Fibroblast of skin of scalp (primary cell): ENCODE measurements at places on chromosomes 7 and 10.

- DNase-seq: no peak
Measured at GRCh38 chr7:68155676-68156075, 1159.0 kb downstream of the TYW1 start.

GRCh38 chr7:3042861-3043489 is 692 bp downstream of the CARD11 start:
- no peak for DNase-seq

GRCh38 chr7:139094596-139094995 is 14.9 kb downstream of the ZC3HAV1 start:
- no peak for DNase-seq

DNA sequence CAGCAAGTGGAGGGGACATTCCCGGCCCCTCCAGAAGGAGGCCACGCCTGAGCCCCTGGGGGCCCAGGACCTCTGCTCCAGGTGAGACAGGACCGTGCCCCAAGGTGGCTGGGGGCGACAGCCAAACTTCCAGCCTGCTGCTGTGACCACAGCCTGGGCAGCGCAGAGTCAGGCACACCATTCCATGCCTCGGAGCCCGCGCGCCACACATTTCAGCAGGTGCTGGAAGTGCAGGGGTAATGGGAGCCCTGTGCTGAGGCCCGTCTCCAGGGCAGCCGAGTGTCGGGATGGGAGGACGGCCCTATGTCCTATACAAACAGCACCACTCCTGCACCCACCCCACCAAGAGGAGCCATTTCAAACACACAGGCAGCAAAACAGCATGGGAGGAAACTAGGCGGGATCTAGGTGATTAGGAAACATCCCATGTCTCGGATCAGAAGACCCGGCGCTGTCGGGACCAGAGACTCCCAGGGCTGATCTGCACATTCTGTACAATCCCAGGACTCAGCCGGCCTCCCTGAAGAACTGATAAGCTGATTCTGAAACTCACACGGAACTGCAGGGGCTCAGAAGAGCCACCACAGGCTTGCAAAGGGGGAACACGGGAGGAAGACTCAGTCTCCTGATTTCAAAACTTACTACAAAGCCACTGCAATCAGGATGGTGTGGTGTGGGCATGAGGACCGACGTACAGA is 272.3 kb downstream of the ELFN1 start:
- DNase-seq: no peak

GRCh38 chr10:131495224-131495623 is 183.7 kb upstream of the TCERG1L start:
- DNase-seq: no peak

- no peak for DNase-seq
Measured at GRCh38 chr7:135648235-135648634, 14.1 kb upstream of the STMP1 start.

GRCh38 chr7:26709210-26709990 is 155.0 kb downstream of the SKAP2 start:
- DNase-seq: no peak

DNA sequence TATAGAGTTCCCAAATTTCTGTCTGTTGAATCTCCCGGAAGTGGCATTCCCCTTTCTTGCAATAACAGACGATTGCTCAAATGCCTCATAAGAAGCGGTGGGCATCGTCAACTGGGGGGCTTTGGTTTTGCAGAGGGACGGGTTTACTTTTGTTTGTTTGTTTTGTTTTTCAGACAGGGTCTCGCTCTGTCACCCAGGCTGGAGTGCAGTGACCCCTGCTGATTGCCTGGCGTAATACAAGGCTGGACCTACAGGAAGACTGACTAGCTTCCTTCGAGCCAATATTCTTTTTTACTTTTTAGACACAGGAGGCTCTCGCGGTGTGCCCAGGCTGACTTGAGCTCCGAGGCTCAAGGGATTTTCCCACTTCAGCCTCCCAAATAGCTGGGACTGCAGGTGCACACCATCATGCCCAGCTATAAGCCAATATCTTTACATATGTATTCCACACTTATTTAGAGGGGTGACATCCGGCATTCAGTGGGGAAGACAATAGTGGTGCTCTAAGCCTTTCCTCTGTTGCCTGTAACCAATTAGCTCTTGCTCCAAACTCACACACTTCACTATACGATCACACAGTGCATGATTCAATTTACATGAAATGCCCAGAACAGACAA is 58.1 kb downstream of the FHIP2A start:
- peak; percentile 22 for DNase-seq

- no peak for DNase-seq
Measured at GRCh38 chr10:9028231-9028630, 973.7 kb downstream of the GATA3 start.

DNA sequence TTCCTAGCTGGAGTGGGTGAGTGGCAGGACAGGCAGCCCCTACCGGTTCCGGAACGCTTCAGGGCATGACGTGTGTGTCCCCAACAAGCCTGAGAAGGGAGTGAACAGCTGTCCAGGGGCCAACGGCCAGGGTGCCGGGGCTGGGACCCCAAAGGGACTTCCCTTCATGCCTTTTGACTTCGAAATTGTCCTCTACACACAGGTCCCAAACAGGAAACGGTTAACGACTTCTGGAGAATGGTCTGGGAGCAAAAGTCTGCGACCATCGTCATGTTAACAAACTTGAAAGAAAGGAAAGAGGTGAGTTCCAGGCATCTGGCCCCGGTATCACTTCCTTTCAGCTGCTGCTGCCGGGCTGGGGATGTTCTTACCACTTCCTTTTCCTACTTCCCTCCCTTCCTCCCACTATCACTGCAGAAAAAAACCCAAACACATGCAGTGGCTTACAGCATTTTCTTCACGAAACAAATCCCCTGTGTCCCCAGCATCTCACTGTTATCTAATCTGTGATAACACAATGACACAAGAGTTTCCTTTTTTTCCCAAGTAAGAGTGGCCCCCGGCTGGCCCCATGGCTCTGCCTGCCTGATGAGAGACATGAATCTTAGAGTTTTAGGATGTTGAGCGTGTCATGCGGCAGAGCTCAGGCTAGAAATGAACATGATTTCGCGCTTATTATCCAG is 63.2 kb downstream of the MKI67 start:
- no peak for DNase-seq

DNA sequence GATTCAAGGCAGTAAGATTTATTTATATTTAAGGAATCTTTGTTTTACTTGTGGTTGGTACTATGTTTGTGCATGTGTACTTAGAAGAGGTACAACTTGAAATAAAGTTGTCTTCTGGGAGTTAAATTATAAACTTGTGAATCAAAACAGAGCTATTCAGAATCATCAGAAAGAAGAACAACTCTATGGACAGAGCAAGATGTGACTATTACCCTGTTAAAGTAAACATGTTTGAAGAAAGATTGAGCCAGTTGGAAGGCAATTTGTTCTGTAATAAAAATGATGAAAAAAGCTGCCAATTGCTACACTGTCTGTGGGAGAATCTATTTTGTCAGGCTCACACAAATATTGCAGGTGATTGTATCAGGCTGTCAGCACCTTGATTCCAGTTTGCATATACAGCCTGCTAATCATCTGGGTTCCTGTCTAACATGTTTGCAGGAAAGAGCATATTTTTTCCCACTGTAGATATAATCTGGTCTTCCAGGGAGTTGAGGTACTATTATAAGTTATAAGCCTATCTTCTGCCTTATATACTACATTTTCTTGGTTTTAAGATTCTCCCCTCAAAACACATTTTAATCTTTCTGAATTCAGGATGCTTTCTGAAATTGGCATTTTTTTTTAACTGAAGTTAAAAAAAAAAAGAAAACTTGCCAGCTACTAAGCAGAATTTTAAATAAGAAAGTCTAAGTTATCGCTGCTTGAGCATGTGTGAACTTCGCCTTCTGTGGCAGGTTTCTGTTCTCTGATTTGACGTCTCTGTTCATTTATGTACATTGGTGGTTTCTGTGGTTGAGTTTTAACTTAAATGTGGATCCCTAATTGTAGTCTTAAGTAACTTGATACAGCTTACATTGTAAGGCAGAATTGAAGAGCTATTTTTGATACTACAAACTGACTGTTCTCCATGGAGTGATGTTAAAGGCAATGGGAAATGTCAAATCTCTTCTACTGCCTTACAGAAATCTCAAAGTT is 46.0 kb downstream of the ZNRF2 start:
- no peak for DNase-seq

DNA sequence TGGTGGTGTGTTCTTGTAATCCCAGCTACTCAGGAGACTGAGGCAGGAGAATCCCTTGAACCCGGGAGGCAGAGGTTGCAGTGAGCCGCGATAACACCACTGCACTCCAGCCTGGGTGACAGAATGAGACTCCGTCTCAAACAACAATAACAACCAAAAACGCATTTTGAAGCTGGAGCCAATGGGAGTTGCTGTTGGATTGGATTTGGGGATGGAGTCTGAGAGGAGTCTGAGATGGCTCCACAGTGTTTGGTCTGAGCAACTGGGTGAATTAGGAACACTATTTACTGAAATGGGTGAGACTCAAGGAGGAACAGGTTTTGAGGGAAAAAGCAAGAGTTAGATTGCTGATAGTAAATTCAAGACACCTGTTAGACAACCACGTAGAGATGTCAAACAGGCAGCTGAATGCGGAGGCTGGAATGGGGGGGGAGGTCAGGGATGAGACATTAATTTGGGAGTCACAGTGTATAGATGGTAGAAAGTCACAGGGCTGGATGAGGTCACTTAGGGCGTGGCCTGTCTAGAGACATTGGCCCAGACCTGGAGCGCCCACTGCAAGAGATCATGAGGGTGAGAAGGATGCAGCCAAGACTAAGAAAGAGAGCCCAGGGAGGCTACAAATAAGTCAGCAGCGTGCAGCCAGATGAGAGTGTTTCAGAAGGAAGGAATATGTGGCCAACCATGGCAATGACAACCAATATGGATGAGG is 56.4 kb downstream of the CYCS start:
- peak; percentile 3 for DNase-seq

DNA sequence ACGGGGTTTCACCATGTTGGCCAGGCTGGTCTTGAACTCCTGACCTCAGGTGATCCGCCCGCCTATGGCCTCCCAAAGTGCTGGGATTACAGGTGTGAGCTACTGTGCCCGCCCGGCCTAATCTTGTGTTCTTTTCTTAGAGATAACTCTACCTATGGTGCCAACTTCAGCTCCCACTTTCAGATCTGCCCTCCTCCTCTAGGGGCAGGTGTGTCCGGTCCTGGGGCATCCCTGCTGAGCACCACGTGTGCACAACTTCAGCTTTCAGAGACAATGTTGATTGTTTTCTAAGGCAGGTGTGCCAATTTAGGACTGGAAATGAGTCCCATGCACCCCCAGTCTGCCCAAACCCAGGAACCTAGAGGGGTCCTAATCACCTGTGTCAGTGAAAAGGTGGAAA is 18.5 kb upstream of the FXYD4 start:
- no peak for DNase-seq

- DNase-seq: no peak
Measured at GRCh38 chr10:22699976-22700375, 14.4 kb downstream of the PIP4K2A start.

- no peak for DNase-seq
Measured at GRCh38 chr7:105685161-105685560, 103.9 kb upstream of the EFCAB10 start.

- DNase-seq: no peak
Measured at GRCh38 chr10:12027539-12027938, 15.1 kb downstream of the UPF2 start.

DNA sequence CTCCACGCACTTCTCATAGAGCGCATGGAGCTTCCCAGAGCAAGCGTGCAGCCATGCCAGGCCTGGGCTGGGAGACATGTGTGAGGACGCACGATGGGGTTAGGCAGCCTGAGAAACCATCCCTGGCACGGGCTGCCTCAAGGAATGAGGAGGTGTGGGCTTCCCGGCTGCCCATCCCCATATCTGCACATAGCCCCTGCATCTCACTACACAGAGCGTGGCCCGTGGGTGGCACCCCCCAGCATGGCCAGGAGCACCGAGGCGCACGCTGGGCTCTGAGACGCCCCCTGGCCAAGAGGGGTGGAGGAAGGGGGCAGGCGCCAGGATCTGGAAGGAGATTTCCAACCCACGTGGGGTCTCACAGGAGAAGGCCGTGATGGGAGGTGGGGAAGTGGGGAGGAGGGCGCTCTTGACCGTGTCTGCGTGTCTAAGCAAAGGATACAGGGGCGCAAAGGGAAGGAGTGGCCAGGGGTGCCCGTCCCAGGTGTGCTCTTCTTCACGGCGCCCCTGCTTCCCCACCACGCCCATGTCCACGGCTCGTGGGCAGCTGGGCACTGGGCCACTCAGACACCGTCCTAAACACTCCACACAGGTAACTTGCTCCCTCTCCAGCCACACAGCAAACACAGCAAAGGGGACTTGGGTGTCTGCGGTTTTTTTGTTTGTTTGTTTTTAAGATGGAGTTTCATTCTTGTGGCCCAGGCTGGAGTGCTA is 340.5 kb downstream of the PTPRN2 start:
- DNase-seq: no peak

DNA sequence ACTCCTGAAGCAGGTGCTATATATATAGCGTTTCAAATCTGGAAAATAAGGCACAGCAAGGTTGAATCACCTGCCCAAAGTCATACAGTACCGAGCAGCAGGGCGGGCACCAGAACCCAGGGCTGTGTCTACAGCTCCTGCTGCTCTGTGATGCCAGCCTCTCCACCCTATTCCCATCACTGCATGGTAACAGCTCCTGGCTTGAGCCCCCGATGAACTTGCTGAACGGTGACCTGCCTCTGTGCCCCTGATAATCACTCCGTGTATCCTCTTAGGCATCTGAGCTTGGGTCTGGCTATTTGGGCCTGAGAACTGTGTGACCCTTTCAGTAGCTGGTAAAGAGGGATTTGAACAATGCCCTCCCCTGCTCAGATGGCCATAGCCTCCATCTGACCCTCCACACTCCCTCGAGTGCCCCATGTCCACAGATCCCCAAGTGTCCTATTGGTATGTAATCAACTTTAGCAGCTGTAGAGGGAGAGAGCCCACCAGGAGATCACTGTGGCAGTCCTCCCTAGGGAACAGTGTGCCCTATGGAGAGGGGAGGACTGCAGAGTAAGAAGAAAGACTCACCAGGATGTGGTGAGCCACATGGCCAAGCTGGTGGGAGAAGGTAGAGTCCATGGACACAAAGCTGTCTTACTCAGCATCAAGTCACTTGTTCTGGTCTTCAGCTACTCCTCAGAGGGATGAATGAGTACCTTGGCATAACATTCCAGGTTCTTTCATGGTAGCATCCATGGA is 1.1 kb upstream of the ARHGAP22 start:
- no peak for DNase-seq

DNA sequence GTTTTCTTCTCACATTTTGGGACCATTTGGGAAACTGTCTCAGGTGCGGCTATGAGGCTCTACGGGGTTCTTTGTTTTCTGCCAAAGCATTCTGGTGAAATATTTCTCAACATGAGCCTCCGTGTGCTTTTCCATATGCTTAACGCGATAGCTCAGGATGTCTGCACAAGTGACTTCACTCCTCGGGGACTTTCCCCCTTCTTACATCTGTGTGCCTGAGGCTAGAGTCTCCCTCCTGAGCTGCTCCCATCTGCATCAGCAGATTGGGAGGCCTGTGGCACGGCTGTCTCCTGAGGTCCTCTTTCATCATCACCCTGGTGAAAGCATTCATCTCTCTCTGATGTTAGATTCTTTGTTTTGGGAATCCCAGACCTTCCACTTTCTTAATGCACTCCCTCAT is 1190.9 kb downstream of the TYW1 start:
- no peak for DNase-seq
